ENCODE measurements at places on chromosomes 11 and 22.

DNA sequence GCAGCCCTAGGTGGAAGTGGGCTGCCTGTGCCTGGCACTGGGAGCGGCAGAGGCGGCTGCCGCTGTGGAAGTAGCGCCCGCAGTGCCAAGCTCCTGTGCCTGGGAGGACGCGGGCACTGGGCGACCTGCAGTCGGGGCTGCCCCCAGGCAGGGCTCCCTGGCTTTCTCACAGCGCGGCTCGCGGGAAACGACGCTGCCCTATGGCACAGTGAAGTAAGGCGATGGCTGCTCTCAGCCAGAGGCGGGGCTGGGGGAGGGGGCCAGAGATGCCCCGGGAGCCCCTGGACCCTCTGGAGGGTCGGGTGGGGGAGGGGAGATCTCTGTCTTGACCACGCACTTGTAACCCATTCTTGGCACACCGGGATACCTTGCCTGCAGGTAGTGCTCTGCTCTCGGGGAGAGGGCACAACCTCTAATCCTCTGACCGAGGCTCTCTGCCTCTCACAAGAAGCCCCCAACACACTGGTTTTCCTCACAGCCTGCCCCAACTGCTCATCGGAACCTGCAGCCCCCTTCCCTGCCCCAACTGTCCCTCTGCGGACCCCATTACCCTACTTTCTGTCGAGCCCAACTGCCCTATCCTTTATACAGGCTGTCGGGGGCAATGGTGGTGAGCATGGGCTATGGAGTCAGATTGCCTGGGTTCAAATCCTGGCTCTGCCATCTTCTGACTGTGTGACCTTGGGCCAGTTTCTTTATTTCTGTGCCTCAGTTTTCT is 32.2 kb upstream of the TRIM29 start:
- DNase-seq = peak; percentile 42

- DNase-seq = no peak
Measured at GRCh38 chr11:30510750-30511149, 75.4 kb downstream of the MPPED2 start.

- peak; percentile 55 for DNase-seq
Measured at GRCh38 chr22:40512426-40513136, 123.9 kb downstream of the MRTFA start.

GRCh38 chr11:110207123-110207522 is 89.3 kb downstream of the RDX start:
- DNase-seq = no peak

DNA sequence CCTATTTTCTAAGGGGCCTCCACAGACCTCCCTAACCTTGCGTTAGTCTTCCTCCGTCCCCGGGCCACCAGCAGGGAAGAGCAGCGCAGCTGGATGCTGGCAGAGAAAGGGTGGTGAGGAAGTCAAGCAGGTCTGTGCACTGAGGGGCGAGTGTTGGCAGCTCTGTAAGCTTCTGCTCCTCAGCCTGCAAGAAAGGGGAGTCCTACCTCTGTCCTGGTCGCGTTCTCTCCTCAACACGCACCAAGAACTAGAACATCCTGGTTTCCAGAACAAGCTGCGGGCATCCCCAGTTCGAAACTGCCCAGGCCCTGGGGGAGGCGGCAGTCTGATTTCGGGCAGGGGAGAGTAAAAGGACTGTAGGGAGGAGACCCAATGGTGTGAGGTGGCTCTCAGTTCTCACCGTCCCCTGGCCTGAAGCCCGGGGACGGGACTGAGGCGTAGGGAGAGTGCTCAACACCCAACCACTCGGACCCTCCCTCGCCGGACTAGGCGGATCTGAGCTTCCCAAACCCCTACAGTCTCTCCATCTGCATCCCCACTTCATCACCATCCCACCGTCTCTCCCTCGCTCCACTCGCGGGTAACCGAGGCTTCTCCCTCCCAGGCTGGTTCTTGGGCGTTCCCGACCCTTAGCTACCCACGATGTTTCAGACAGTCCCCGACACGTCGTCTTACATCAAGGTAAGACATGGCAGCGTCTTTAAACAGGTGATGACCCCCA is 7.7 kb upstream of the FLI1 start:
- no peak for DNase-seq

- DNase-seq = no peak
Measured at GRCh38 chr11:99571094-99571493, 550.3 kb downstream of the CNTN5 start.

DNA sequence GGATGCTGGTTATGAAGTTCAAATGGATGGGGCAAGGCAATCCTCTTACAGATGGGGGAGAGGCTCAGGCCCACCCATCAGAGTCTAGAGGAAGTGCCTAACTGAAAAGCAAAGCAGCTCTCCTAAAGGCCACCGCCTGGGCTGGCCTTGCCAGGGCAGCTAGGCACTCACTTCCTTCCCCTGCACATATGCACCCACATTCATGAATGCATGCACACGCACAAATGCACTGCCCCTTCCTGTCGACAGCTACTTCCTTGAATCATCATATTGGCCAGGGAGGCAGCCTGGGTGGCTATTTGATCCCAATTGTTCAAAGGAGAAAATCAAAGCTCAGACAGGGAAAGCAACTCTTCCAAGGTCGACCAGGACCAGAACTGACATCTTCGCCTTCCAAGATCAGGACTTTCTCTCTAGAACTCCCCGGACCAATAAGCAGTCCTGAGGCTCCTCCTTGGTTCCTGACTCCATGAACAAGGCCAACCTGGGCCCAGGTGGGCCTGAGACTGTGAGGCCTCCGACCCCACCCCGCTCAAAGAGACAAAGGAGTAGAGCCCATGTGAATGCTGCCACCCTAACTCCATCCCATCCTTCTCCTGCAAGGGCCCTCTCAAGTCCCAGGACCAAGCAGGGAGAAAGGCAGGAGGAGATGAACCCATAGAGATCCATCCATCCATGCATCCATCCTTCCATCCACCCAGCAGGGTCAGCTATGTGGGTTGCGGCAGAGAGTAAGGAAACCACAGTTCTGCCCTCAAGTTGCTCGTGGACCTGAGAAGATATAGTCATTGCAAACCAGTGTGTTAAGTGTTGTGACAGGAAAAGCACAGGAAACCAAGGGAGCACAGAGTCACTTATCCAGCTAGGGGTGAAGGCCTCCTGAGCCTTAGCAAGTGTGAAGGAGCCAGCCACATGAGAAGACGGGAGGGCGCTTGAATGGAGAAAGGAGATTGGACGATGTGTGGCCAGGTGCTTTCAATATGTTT is 35.4 kb upstream of the LMO1 start:
- no peak for DNase-seq

GRCh38 chr11:121564948-121565684 is 112.3 kb upstream of the SORL1-AS1 start:
- DNase-seq = no peak

GRCh38 chr11:1040428-1041148 is 4.1 kb upstream of the MUC6 start:
- no peak for DNase-seq

GRCh38 chr11:85475660-85476517 is 151.3 kb downstream of the DLG2 start:
- DNase-seq = no peak

DNA sequence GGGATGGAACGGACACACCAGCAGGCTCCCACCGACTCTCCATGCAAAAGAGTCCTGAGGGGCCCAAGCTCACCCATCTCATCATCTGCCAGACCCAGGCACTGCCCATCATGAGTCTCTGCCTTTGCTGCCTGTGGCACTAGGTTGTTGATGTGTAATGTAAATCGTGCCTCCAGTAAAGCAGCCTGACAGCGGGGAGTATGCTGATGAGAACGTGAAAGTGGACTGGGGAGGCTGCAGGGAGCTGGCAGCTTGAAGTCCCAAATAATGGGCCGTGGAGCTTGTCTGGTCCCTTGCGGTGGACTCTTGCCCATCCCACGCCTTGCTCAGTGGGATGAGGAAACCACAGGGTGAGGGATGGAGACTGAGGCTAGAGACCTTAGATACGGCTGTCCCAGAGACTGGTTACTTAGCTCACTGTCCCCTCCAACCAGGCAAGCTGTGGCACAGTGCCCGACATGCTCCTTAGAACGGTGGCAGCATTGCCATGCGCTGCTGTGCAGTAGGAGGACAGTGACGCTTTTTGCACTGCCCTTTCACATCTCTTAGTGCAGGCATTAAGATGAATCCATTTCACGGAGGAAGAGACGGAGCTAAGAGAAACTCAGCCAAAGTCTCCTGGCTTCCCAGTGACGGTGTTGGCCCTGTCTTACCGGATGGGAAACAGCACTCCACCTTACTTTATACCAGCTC is 39.6 kb upstream of the PLET1 start:
- DNase-seq = no peak

DNA sequence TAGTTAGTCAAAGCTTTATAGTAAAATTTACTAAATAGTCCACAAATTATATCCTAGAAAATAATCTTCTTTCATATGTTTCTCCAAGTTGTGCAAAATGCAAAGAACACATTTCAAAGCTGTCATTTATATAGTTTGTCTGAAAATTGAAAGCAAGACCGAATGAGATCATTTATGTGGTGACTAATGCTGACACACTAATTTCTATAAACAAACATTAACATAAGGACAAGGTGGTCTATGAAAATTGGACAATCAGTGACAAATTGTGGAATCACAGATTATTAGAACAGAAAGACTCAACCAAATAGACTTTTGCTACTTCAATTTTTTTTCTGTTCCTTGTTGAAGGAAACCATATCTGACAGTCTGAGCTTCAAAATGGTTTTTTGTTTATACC is 1056.1 kb downstream of the LRRC4C start:
- no peak for DNase-seq

DNA sequence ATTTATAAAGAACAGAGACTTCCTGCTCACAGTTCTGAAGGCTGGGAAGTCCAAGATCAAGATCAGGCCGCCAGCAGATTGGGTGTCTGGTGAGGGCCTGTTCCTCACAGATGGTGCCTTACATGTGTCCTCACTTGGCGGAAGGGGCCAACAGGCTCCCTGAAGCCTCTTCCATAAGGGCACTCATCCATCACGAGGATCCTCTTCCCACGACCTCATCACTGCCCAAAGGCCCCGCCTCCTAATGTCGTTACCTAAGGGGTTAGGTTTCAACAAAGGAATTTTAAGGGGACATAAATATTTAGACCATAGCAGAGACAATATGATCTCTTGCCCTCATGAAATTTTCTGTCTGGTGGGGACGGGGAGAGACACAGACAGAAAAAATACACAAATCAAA is 18.6 kb downstream of the TP53AIP1 start:
- no peak for DNase-seq

DNA sequence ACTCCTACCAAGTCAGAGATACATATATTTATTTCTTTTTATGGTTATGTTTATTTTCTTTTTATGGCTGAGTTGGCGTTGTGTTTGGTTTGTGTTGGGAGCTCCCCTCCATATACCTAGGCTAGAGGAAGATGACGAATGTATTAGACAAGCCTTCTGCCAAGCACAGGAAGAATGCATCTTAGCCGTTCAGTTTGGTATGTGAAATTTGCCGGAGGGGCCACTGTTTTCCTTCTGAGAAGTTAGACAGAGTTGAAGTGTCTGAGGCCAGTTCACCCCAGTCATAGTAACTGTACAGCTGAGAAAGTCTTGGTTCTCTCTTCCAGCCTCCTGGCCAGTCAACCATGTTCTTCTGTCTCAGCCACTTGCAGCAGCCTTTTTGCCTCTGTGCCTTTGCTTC is 29.8 kb downstream of the TEAD1 start:
- DNase-seq = no peak

GRCh38 chr22:44522526-44523170 is 24.6 kb upstream of the RTL6 start:
- no peak for DNase-seq

GRCh38 chr11:10478574-10479550 is 23.8 kb downstream of the AMPD3 start:
- no peak for DNase-seq

DNA sequence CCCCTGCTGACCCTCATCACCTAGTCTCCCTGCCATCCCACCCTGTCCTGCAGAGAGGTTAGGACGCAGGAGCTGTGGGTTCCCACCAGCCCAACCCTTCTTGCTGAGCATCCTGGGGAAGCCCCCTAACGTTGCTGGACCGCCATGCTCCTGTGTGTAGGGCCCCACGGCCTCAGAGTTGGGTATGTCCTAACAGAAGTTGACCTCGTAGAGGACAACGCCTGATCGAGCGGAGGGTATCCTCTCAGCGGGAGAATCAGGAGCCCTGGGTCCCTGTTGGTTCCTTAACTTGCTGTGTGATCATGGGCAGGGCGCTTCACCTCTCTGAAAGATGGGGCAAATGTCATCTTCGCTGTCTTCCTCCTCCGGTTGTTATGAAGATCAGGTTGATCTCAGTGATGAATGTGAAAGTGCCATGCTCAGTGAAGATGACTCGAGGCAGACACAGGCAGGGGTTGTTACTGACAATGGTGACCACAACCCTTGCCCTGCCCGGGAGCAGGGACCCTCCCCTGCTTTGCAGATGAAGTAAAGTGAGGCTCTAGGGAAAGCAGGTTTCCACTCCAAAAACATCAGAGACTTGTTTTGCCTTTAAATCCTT is 19.3 kb upstream of the CD5 start:
- DNase-seq = peak; percentile 20

- peak; percentile 61 for DNase-seq
Measured at GRCh38 chr11:27720277-27720830, 20.1 kb upstream of the BDNF start.

GRCh38 chr11:64859542-64860414 is 15.3 kb upstream of the CDC42BPG start:
- no peak for DNase-seq

DNA sequence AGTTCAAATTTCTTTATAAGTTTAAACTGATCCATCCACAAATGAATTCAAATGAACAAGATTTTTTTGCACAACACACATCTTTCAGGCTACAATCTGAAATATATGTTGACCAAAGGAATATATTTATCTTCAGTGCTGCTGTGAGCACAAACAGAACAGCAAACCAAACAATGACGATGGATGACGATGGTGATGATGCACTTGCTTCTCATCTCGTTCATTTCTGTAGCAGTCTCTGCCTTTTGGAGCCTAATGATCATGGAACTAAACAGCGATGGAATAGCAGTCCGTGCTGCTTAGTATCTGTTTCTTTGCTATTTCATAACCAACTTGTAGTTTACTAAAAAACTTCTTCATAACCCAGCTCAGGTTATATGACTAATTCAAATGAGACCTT is 220.7 kb upstream of the BLID start:
- no peak for DNase-seq

DNA sequence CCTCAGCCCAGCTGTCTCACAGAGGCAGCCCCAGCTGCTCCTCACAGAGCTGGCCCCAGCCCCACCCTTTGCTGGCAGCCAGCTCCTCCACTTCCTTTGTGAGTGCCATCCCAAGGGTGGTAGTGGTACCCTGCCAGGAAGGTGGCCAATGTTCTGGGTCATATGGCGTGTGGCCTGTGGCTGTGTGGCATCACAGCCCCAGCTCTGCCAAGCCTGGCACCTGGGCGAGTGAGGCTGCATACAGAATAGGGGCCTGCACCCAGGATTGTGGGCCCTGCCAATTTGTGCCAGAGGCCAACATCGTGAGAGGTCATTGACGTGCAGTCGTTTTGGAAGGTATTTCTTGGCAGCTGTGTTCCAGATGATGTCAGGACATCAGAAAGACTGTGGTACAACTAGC is 10.7 kb downstream of the TUB start:
- no peak for DNase-seq

Measured in D341Med (cell line).